GM19239 (cell line): ENCODE measurements at places on chromosomes 5 and 9.
A peak's percentile ranks its signal among the peaks of the same experiment; 100 is the strongest.

DNA sequence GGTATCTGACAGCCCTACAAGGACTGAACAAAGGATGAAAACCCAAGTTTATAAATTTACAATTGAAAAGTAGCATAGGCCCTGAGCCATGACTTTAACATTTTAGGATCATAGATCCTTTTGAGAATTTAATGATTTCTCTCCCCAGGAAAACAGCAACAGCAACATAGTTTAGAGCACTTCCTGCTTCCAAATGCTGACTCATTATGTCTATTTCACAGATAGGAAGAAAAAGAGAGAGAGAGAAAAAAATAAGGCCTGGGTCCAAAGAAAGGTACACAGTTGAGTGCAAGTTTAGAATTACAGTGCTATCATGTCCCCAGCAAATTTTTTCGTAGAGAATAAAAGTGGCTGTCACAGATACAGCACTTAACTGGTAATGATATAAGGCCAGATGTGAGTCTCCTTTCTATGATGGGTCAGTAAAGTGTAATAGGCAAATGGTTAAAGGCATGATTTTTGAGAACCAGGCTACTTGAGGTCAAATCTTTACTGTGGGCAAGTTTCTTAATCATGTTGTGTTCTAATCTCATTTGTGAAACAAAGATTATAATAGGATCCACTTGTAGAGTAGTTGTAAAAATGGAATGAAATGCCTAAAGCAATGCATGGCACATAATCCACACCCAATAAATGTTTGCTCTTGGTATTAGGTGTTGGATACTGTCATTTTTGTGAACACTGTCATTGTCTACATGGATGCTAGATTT is 12.3 kb upstream of the PPP2R2B start:
- DNase-seq: no peak

GRCh38 chr9:96183751-96184150 is 118.2 kb downstream of the HSD17B3 start:
- DNase-seq: no peak

DNA sequence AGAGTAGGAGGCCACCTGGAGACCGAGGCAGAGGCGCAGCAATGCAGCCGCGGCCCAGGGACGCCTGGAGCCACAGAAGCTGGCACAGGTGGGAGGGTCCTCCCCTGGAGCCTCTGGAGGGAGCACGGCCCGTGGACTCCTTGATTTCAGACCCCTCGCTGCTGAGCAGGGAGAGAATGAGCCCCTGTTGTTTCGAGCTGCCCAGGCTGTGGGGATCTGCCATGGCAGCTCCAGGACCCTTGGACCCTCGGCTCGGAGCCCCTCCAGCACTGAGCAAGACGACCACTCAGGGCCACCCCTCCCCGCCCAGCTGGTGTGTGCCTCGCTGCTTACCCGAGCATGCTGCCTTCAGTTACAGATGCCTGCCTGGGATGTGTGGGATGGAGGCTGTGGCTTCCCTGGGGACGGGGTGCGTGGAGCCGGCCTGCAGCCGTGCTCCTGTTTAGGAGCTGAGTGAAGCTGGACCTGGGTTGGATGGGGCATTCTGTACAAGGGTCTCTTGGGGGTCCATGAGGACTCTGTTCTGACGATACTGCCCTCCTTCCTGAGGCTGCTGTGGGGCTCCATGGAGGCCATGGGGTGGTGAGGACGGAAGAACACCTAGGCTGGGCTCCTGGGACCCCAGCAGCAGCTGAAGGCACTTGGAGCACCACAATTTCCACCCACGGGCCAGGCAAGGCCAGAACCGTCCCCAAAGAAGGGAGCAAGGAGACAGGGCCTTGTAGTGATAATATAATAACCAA is 115.1 kb upstream of the LPCAT1 start:
- no peak for DNase-seq

DNA sequence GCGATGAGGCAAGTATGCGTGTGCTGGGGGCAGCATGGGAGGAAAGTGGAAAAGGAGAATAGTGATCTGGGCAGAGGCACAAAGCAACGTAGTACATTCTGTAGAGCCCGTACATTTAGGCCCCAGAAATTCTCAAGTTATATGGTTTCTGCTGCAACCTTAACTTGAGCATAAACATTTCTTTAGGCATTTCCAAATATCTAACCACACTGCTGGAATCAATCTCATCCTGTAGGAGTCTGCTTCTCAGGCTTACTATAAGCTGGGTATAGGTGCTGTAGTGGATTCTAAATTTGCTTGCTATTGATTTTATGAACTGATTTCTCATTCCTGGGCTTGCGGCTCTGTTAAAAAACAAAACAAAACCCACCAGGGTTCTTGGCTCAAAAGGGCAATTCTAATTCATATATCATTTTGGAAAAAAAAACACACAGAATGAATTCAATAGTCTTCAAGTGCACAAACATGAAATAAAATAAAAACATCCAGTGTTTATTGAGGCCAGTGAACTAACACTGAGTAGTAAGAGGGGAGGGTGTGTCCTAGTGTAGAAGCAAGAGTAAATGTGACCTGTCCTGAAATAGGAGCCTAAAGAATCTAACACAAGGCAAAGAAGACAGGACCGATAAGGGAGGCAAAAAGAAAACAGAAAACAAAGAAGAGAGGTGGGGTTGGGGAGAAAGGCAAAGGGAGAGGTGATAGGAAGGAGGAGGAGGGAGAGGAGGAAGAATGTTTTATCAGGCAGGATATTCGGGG is 145.5 kb upstream of the LHFPL2 start:
- no peak for DNase-seq

DNA sequence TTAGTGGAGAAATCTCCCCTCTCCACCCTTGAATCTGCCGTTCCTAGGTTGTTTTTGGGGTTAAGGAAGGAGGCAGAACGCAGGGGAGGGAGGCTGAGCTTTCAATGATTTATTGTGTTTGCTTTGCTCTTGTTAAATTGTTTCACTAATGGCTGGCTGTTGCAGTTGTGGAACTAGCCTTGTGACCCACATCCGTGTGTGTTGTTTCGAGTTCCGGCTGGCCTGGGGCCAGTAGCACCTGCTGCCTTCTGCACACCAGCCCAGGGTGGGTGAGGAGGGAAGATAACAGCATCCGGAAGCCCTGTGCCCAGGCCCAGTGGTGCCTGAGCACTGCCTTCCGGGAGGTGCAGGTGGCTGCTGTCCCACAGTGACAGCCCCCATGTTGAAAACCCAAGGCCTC is 3.6 kb downstream of the ERGIC1 start:
- DNase-seq: peak; percentile 78

- no peak for DNase-seq
Observed at GRCh38 chr5:39146831-39147540, 72.4 kb downstream of the FYB1 start.

DNA sequence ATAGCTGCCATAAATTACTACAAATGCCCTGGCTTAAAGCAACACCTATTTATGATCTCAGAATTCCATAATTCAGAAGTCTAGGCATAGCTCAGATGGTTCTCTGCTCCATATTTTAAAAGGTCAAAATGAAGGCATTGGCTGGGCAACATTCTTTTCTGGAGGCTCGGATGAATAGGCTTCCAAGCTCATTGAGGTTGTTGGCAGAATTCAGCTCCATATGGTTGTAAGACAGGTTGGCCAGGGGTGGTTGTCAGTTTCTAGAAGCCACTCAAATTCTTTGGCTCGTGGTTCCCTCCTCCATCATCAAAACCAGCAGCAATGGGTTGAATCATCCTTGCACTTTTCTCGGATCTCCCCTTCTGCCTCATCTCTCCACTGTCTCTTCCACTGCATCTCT is 49.4 kb downstream of the TGFBR1 start:
- no peak for DNase-seq

DNA sequence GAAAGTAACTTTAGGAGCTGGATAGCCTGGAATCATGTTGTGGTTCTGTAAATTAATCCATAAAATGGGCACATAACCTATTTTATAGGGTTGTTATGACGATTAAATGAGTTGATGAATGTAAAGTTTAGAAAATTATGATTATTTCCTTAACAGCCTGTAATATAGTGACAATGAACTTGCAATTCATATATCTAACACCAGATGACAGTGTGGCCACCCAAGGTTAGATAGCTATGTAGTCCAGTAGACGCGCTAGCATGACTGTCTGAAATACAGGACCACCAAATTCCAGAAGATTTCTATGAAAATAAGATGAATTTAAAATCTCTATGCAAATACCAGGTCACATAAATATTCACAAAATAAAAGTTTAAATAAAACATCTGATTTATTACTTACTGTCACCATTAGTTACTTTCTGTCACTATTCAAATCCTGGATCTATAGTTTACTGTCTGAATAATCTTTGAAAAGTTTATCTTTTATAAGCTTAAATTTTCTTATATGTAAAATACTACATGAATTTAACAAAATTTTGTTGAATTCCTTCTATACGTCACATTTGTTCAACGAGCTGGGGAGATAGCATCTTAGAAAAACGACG is 26.1 kb upstream of the MACIR start:
- no peak for DNase-seq

GRCh38 chr5:59361454-59361853 is 532.1 kb downstream of the PDE4D start:
- no peak for DNase-seq

DNA sequence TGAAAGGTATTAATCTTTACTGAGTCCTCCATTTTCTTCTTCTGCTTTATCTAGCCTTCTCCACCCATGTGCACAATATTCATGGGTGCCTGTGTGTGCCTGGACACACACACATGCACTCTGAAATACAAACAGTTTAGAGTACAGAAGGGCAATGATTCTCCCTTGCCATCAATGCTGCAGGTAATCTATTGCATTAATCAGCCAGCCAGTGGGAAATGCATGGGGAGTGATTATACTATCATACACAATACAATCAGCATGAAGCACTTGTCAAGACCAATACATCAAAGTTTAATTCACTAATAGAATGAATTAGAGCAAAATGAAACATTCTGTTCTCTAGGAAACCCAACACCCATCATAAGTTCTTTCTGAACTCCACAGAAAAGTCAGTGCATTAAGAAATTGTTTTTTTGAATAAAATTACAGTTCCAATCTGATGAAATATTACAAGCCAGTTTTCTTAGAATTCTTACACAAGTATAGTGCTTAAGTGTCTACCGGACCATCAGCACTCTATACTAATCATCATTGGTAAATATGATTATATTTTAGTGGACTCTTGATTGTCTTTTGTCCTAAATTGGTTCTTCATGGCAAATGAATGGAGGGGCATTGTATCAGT is 172.2 kb downstream of the ZSWIM6 start:
- no peak for DNase-seq

DNA sequence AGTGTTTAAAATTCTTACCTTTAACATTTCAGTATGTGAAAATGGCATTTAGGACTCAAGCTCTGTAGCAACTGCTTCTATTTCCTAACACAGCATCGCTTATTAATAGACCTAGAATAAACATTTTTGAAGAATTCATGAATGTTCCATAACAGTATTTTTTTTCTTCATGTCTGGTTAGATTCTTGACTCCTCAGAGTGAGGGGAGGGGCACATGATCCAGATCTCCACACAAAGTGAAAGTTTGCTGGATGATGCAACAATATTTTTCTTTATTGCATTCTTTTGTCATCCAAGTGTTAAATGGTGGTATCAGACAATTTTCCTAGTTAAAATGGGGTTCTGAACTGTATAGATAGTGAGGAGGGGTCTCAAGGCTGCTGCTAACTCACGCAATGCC is 130.8 kb upstream of the MAN2A1 start:
- DNase-seq: no peak

- DNase-seq: no peak
Observed at GRCh38 chr5:137269274-137269673, 229.9 kb downstream of the SPOCK1 start.
